Lung microvascular endothelial cell (primary cell): ENCODE measurements at places on chromosomes 7 and 10. TPM values are rescaled to one million over a fixed set of nuclear protein-coding genes. Genes with fewer than 3 reads are reported as not detected.

PCLO gene
- 0.87 and 2.6 TPM in 2 replicates for total RNA-seq

UNCX gene
- total RNA-seq, result not detected in 2 replicates

NUTM2A gene
- under 0.01 and 0.20 TPM in 2 replicates for total RNA-seq

CALCR gene
- total RNA-seq, result not detected in 2 replicates

PEX1 gene
- 7.2 and 11.3 TPM in 2 replicates for total RNA-seq

FAS gene
- 2.4 and 10.7 TPM in 2 replicates for total RNA-seq

TRIM73 gene
- total RNA-seq, result 0.44 and 1.2 TPM in 2 replicates

HIP1 gene
- total RNA-seq, result 20.9 and 24.6 TPM in 2 replicates

HACD1 gene
- 17.5 and 23.1 TPM in 2 replicates for total RNA-seq

ZNF248 gene
- total RNA-seq, result 2.8 and 5.6 TPM in 2 replicates

OPN1SW gene
- not detected in 2 replicates for total RNA-seq

EIF4EBP2 gene
- 18.7 and 22.0 TPM in 2 replicates for total RNA-seq

RPP38 gene
- total RNA-seq, result 5.4 and 8.5 TPM in 2 replicates

CTTNBP2 gene
- not detected in 2 replicates for total RNA-seq

- DNase-seq, result no peak
Observed at GRCh38 chr10:33412241-33412640, 77.8 kb upstream of the NRP1 start.

GRCh38 chr7:516216-516605 lies 3.4 kb downstream of the PDGFA start:
- DNase-seq, result no peak

GRCh38 chr7:71285571-71286145 lies 153.7 kb downstream of the GALNT17 start:
- DNase-seq, result no peak

DNA sequence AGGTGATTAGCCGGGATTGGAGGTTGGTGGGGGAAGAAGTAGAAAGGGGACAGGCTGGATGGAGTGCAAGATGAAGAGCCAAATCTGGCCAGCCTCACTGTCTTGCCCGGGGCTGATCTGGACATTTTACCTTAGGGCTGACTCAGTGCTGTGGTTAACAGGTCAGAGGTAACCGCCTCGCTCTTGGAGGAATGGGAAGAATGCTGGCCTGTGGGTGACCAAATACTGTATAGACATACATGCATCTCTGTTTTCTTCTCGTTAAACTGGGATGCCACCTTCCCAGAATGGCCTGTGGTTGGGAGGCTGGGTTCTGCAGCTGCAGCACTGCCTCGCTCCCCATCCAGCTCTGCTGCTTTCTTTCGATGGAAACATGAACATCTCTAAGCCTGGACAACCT lies 120.0 kb downstream of the SEC23IP start:
- no peak for DNase-seq

- no peak for DNase-seq
Observed at GRCh38 chr7:1739593-1739992, 69.5 kb downstream of the ELFN1 start.

DNA sequence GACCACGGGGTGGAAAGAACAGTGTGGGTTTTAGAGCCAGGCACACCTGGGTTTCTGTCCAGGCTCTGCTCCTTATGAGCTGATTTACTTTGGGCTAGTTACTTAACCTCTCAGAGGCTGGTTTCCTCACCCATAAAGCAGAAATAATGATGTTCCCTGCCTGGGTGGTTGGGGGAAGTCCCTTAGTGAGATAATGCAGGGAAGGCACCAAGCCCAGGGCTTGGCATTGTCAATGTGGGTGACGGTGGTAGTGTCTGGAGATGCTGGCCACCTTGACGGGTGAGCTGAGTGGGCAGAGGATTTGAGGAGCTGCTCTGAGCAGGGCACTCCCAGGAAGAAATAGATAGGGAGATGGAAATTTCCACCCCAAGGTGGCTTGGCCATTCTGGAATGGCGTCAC lies 65.2 kb downstream of the SH2D4B start:
- DNase-seq, result no peak

DNA sequence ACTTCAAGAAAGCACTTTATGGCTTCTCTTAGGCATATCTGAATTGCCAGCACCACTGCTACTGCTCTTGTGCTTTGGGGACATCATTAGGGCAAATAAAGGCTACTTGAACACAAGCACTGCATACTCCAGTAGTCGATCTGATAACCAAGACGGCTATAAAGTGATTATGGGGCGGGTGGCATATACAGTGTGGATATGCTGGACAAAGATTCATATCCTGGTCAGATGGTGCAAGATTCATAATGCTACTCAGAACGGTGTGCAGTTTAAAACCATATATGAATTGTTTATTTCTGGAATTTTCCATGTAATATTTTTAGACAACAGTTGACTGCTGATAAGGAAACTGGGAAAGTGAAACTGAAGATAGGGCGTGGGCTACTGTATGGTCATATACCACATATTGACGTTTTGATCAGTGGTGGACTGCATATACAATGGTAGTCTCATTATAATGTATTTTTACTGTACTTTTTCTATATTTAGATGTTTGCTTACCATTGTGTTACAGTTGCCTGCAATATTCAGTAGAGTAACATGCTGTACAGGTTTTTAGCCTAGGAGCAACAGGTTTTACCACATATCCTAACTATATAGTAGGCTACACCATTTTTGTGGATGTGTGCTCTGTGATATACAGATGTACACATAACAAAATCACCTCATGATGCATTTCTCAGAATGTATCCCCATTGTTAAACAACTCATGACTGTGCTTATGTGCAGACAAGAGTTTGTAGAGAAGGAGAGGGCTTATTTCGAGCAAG lies 15.2 kb downstream of the ANLN start:
- peak; percentile 31 for DNase-seq

DNA sequence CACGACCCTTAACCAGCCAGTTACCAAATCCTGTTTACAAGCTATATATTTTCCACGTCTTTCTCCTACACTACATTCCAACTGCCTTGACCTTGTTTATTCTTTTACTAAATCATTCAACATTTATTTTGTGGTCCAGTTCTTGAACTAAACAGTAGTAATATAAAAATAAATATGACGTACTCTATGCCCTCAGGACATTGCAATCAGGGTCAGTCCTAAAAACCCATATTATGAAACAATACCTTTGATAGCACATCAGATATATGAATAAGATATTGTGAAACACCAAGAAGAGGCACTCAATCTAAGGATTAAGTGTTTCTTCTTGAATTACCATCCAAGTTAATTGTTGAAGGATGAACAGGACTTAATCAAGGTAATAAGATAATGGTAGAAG lies 52.5 kb upstream of the WNT16 start:
- no peak for DNase-seq

DNA sequence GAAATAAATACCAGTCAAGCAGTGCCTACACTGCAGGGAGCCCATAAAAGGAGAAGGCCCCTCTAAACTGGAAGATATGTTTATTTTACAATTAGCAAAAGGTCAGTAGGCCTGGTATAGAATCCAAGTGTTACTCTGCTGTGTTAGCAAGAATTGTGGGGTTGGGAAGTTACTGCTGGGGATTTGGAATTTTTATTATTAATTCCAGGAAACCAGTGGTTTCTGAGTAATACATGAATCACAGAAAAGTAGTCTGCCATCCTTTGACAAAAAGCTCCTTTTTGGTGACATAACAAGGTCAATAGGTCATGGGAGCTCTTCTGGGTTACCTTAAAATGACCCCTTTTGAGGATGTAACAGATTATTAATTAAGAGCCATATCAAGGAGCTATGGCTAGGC lies 67.4 kb downstream of the ZNF92 start:
- peak; percentile 88 for DNase-seq

DNA sequence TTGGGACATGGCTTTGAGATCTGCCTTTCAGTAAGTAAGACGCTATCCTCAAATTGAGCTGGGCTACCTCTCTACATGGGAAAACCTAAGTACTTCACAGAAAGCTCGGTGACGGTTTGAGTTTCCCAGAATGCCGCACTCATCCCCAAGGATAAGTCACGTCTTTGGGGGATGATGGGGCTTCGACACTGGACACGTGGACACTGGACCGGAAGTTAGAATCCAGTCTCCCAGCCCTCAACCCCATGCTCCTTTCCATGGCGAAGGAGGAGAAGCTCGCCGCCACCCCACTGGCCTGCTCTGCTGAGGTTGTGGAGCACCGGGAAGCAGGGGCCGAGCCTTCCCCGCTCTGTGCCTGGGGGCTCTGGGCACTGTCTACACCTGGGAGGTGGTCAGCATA lies 27.5 kb downstream of the PTPRE start:
- no peak for DNase-seq

- DNase-seq, result no peak
Observed at GRCh38 chr7:77993838-77994237, 195.3 kb downstream of the PHTF2 start.

DNA sequence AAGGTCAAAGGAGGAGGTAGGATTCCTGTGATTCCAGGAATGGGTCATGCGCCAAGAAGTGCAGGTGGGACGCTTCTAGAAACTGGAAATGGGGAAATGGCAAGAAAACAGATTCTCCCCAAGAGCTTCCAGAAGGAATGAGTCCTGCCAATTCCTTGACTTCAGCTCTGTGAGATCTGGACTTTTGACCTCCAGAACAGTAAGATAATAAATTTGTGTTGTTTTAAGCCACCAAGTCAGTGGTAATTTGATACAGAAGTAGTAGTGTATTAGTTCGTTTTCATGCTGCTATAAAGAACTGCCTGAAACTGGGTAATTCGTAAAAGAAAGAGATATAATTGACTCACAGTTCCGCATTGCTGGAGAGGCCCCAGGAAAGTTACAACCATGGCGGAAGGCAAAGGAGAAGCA lies 178.6 kb upstream of the GALNT17 start:
- DNase-seq, result no peak

DNA sequence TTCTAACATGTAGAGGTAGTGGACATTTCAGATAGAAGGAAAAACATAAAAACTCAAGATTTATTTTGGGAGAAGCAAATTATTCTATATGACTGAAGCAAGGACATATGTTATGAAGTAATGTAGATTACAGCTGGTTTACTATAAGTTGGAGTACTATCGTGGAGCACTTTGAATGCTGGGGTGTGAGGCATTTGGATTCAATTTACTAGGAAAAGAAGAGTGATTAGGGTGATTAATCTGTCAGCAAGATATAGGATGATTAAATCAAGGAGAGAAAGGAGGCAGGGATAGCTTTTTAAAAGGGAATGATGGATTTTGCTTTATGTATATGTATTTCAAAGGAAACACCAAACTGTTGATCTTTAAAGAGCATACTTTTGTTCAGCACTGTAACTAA lies 318.4 kb upstream of the KAT6B start:
- DNase-seq, result no peak

- peak; percentile 15 for DNase-seq
Observed at GRCh38 chr7:100612730-100613390, 520 bp downstream of the MOSPD3 start.

DNA sequence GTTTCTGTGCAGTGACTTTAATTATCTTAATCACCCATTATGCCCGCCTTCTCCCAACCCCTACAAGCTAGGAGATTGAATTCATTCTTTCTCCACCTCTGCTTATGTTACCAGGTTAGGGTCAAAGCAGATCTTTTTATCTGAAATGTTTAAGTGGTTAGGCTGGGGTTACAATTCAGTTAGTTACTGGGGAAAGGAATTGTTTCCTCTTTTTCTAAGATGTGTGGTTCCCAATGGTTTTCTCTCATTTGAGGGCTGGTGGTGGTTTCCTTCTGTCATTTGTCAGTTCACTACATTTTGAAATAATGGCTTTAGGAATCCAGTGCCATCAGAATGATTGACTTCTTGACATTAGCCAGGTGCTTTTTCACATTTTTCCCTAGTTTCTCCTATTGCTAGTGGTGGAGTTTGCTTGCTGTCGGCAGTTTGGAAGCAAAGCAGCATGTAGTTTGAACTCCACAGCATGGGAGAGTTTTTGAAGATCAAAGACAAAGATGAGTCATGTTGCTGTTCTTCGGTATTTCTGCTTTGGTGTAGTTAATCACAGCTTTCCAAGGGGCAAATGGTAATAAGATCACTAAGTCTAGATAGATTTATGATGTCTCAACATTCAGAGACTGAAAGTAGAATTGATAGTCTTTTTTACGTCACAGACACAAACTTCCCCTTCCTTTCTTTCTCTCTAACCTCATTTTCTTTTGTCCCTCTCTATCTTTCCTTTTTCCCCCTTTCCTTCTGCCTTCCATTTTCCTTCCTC lies 168.2 kb downstream of the SND1 start:
- DNase-seq, result no peak

- DNase-seq, result peak; percentile 71
Observed at GRCh38 chr7:41567731-41568114, 135.2 kb downstream of the INHBA start.

DNA sequence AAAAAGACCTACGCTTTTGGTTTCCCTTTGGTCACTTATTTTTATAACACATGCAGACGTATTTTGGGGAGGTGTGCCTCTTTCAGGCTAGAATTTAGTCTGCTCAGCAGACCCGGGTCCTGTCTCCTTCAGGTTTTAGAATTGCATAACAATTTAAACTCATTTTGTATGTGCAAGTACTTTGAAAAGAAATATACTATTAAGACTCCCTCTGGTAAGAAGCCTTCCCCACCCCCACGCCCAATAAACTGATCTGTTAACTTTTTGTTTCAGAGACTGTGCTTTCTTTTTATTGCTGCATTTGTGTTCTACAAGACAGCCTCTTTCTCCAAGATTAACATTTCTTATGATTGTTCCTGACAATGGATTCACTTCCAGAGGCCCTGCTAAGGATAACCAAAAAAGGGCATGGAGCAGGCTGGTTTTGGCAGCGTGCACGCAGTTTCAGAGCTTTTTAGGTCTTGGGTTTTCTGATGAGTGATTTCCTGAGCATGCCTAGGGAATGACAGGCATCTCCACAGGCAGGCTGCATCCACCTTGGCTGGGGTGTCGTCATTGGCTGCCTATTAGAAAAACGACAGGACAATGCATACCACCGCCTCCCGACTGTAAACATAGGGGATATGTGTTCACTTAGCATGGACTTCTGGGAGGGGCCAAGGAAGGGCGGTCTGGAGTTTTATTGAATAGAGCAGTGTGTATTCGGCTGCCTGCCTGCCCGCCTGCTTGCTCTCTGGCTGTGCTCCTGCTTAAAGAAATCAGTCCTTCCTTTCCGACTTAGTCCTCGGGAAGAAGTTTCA lies at the start of gene CALD1:
CALD1 (plus strand) TSS at position 694 of the 800 bp plus-strand sequence. CDS start 88,100 bp downstream, outside the sequence.
- DNase-seq, result peak; percentile 84

GRCh38 chr10:3066317-3067117 lies 831 bp upstream of the PFKP start:
- no peak for DNase-seq

GRCh38 chr7:131607291-131608115 lies 51.1 kb upstream of the PODXL start:
- DNase-seq, result no peak

- DNase-seq, result no peak
Observed at GRCh38 chr10:11205030-11205772, 187.5 kb downstream of the CELF2 start.

- peak; percentile 14 for DNase-seq
Observed at GRCh38 chr7:140403878-140404564, at the start of gene RAB19. TSS of gene RAB19 (plus strand) at chr7:140404058. CDS start at chr7:140407647, 3,589 bp downstream.

- DNase-seq, result no peak
Observed at GRCh38 chr10:1133495-1134045, 77.4 kb downstream of the WDR37 start.

- DNase-seq, result no peak
Observed at GRCh38 chr10:88457660-88458059, 125.5 kb downstream of the RNLS start.

GRCh38 chr10:112815269-112816032 lies 134.6 kb upstream of the TCF7L2 start:
- peak; percentile 94 for DNase-seq
